ENCODE measurements at places on chromosomes 1 and 21.

DNA sequence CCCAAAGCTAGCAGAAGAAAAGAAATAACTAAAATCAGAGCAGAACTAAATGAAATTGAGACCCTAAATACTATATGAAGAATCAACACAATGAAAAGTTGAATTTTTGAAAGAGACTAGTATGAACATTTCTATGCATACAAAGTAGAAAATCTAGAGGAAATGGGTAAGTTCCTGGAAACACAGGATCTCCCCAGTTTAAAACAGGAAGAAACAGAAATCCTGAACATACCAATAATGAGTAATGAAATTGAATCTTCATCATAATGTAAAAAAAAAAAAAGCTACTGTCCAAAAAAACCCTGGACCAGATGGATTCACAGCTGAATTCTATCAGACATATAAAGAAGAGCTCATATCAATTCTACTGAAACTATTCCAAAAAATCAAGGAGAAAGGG is 233.5 kb downstream of the PLPP3 start:
- no peak for DNase-seq

DNA sequence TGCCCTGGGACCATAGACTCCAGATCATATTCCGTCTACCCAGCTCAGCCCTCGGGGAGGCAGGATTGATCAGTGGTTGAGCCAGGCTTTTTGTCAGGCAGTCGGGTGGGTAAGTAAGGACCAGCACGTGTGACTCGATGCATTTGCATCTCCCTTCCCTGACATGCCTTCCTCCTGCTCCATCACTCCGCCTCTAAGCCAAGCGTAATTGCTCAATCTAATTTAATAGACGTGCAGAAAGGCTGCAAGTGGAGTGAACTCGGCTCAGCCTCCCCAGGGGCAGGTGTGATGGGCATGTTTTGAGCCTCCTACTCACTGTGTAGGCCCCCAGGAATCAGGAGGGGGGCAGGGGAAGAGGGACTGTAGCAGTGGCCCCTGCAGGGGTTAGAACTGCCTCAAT is 34.6 kb upstream of the GRIK3 start:
- DNase-seq, result no peak

- DNase-seq, result no peak
Measured at GRCh38 chr1:153291514-153291913, 21.2 kb downstream of the PGLYRP3 start.

GRCh38 chr21:14120091-14120734 is 90.5 kb downstream of the LIPI start:
- no peak for DNase-seq

GRCh38 chr1:182875889-182876288 is 36.7 kb downstream of the DHX9 start:
- DNase-seq, result no peak

DNA sequence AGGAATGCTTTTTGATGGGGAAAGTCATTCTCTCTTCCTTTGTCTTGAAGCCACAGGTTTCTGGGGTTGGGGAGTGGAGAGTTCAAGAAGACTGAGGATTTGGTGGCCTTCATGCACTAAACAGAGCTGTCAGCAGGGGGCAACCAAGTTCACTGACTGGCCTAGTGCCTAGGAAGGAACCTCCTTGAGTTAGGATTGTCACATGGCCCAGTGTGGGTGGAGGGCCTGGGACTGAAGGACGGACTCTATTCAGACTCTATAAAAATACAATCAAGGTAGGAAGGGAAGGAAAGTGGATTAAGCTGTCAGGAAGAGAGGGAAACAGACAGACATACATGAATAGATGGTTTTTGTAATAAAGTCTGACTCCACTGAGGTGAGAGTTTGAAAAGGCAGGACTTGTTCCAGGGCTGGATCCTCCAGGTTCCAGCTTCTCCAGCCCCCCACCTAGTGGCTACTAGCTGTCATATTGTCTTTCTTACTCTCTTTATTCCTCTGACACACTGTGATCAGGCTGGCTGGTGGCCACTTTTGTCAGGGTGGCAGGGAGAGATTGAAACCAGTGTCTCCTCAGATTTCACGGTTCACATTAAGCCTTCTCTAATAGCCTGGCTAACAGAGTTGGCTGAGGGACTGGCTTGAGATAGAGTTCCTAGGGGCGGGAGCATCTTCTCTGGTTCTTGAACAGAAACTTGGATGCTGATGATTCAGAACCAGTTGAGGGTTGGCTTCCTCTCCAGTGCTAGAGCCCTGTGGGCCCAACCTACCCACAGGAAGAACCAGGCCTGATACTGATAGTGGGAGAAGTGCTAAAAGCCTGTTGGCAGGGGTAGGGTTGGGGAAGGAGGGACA is 4.1 kb upstream of the SH3BGRL3 start:
- peak; percentile 51 for DNase-seq

GRCh38 chr1:111520053-111520452 is 16.6 kb upstream of the ADORA3 start:
- no peak for DNase-seq

- DNase-seq, result no peak
Measured at GRCh38 chr1:202531472-202531811, 178.8 kb downstream of the SYT2 start.

DNA sequence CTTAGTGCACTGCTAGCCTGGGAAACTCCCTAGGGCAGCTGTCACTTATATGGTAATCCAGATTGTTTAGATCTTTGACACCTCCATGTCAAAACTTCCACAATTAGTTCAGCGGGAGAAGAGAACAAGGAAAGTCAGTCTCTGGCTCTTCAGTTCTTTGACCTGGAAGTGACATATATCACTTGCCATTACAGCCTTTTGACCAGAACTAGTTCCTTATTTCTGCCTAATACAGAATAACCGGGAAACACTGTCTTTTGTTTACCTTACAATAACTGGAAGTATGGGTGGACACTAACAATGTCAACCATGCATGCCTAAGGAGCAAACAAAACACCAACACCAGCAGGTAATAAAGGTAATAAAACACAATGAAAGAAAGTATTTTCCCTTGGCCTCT is 68.3 kb downstream of the C4BPA start:
- no peak for DNase-seq

DNA sequence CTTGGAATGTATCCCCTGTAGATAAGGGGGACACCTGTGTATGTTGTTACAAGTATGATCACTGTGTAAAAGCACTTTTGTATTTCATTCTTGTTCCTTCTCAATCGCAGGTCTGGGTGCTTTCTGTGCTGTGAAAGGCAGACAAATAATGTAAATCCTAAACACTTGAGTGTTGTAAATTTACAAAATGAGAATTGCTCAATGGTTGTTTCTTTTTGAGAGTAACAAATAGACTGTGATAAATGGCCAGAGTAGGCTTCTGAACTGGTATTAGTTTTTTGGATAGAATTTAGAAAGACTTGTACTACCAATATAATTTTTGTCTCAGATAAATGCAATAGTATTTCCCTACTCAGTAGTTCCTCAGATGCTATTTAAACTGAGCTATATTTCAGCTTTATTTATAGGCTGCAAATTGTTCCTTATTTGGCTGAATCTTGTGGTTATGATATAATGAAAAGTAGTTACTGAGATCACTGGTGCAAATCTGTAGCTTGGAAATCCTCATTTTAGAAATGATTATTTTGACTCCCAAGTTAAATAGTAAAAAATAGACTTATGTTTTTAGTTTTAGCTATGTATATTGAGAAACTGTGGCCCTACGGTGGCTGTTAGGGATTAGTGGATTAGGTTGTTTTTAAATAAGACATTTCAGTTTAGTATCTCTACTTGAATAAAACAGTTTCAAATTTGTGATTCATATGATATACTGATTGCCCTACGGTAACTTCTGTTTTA is 9.2 kb downstream of the BACH1 start:
- no peak for DNase-seq

GRCh38 chr1:84164161-84164560 is 20.1 kb downstream of the PRKACB start:
- DNase-seq, result no peak

GRCh38 chr1:166172106-166172505 is 5.3 kb upstream of the FAM78B start:
- no peak for DNase-seq

DNA sequence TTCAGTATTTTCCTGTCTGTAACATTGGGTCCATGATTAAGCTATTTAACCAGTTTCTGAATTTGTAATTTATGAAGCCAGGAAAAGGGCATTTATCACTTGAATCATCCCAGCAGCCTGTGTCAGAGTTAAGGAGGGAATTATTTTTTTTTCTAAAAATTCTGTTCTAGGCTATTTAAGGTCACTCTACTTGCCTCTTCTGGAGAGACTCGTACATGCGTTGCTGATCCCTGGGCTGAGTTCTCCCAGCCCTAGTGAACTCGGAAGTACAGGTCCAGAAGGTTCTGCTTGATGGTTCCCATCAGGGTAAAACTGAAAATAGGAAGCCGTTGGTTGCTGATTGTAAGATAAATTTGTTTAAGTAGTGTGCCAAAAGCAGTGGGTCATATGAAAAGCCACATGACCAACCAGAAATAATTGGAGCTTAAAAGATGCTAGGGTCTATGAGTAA is 90.7 kb downstream of the GPR88 start:
- no peak for DNase-seq

GRCh38 chr21:34815831-34816705 is 147.3 kb downstream of the CLIC6 start:
- DNase-seq, result no peak

DNA sequence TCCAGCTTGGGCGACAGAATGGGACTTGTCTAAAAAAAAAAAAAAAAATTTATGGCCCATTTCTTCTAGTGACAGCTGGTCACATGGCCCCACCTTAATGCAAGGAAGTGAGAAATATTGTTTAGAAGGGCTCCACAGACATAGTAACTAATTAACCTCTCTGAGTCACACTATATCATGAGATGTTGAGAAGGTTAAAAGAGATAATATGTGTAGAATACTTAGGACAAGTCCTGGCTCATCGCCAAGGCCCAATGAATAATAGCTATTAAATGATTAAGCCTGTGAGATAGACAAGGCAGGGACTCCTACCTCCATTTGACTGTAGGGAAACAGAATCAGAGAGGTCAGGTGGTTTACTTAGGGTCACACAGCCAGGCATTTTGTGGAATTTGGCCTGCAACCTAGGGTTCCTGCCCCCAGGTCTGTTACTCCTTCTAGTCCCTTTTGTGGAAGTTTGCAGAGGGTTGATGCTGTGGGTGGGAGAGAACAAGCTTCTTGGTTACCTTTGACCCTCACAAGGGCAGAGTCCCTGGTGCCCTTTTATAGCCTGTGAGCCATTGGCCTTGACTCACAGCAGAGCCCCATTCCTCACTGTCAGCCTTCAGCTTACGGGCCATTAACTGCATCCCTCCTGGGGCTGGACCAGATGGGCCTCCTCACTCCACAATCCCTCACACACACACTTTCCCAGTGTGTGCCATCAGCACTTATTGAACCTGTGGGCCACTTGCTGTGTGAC is 48.5 kb downstream of the OPRD1 start:
- DNase-seq, result no peak

DNA sequence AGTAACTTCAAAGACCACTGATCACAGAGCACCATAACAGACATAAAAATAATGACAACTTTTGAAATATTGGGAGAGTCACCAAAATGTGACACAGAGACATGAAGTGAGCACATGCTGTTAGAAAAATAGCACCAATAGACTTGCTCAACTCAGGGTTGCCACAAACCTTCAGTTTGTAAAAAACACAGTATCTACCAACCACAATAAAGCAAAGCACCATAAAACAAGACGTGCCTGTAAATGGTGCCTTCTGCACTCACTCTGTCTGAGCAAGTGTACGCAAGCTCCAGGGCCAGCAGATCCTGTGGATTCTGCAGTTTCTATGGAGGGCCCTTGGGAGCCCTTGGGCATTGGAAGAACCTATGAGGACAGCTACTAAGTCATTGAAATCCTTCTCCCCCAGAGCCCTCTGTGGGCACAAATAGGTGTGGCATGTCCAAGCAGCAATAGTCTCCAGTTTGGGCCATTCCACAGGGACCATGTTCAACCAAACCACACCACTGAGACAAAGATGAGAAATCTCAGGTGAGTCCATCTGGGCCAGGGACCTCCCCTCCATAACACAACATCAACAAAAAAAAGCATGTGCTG is 116.9 kb upstream of the RAB4A start:
- DNase-seq, result no peak

GRCh38 chr21:28971171-28971570 is 21.5 kb downstream of the LTN1 start:
- DNase-seq, result no peak

- DNase-seq, result no peak
Measured at GRCh38 chr1:70156529-70157120, 48.8 kb downstream of the LRRC40 start.

DNA sequence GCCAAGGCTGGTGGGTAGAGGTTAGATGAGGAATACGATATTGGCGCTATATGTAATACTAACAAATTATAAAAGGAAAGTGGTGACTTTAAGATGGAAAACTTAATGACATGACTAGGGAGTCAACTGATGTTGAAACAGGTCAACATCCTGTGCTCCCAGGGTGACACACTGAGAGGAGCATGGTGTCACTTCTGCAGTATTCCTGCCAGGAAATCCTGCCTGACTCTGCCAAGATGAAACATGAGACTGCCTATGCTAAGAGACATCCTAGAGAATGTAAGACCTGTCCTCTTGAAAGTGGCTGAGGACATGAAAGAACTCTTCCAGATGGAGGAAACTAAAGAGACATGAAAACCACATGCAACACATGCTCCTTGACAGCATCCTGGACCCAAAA is 65.0 kb upstream of the KCND3 start:
- DNase-seq, result no peak

- no peak for DNase-seq
Measured at GRCh38 chr1:43058545-43059360, 100.1 kb upstream of the SLC2A1 start.

- no peak for DNase-seq
Measured at GRCh38 chr1:226937940-226938725, 2.0 kb upstream of the COQ8A start.

- DNase-seq, result no peak
Measured at GRCh38 chr1:215807911-215808436, 240.9 kb downstream of the KCTD3 start.

GRCh38 chr1:156816561-156817328 is at the start of gene SH2D2A:
Gene SH2D2A, minus strand, starts transcription at chr1:156816848. Its CDS starts 140 bp downstream, at chr1:156816708.
- no peak for DNase-seq

GRCh38 chr1:42168763-42169162 is 4.2 kb upstream of the GUCA2A start:
- DNase-seq, result no peak

GRCh38 chr1:202349206-202349928 is 868 bp downstream of the PPP1R12B start:
- no peak for DNase-seq

- no peak for DNase-seq
Measured at GRCh38 chr21:45423201-45423955, 18.4 kb downstream of the COL18A1 start.

DNA sequence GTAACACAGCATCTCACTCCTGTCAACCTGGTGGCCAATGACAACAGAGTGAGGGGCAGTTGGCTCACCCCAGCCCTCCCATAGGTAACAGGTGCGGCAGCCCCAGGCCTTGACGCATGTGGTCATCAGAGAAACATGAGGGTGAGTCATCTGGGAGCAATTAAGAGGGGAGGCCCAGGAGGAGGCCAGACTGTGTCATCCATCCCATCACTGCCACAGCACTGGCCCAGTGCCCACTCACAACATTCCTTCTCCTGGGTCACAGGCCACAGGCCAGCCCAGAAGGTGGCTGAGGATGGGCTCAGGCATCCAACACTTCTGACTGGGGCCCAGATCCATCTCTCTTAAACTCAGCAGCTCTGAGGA is 17.1 kb downstream of the TEX35 start:
- no peak for DNase-seq
